Cardiac septum (tissue), 1 donor: ENCODE measurements at places on chromosomes 6 and 20. TPM values are rescaled to one million over a fixed set of nuclear protein-coding genes. Genes with fewer than 3 reads are reported as not detected.

GRCh38 chr6:103675807-103676406 lies 1183.8 kb downstream of the HACE1 start:
- no peak for DNase-seq

- no peak for DNase-seq
Observed at GRCh38 chr6:46933751-46934150, 12.0 kb upstream of the ADGRF5 start.

DNA sequence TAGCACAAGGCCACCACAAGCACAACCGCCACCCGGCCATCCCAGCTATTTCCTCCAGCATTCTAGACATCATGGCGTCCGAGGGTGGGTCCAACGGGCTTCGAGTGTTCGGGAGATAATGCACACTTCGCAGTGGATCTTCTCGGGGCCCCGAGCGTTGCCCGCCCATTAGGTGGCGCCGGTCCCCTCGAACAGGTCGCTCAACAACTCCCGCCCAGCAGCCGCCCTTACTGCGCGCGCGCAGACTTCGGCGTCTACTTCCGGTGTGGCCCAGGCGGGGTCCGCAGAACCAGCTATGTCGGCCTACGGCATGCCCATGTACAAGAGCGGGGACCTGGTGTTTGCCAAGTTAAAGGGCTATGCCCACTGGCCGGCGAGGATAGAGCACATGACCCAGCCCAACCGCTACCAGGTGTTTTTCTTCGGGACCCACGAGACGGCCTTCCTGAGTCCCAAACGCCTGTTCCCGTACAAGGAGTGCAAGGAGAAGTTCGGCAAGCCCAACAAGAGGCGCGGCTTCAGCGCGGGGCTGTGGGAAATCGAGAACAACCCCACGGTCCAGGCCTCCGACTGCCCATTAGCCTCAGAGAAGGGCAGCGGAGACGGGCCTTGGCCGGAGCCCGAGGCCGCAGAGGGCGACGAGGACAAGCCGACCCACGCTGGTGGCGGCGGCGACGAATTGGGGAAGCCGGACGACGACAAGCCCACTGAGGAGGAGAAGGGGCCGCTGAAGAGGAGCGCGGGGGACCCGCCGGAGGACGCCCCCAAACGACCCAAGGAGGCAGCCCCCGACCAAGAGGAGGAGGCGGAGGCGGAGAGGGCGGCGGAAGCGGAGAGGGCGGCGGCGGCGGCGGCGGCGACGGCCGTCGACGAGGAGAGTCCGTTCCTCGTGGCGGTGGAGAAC lies at the start of gene HDGFL1:
Gene HDGFL1, plus strand, starts transcription at position 286 of the 904 bp plus-strand sequence. Its CDS starts 10 bp downstream, at position 296.
- no peak for DNase-seq

SNAI1 gene
- total RNA-seq, result 4.3 TPM

EBF4 gene
- 4.8 TPM for total RNA-seq

RIPOR2 gene
- total RNA-seq, result 11.2 TPM

SYNGAP1 gene
- total RNA-seq, result 9.0 TPM

C20orf202 gene
- 0.13 TPM for total RNA-seq

DNA sequence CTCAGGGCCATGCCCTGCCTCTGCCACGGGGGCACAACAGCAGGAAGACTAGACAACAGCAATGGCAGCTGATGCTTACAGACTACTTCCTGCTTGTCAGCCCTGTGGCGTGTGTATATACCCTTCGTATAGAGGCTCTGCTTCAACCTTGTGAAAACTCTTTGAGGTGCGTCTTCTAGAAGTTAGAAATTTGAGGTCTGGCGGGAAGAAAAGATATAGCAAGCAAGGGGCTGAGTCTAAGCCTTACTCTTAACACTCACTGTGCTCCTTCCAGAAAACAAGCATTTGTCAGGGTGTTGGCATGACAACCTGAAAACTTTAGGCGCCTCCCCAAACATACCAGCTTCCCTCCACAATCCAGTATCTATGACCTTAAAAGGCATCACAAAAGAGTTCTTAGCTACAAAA lies 33.3 kb downstream of the JPH2 start:
- no peak for DNase-seq

DNA sequence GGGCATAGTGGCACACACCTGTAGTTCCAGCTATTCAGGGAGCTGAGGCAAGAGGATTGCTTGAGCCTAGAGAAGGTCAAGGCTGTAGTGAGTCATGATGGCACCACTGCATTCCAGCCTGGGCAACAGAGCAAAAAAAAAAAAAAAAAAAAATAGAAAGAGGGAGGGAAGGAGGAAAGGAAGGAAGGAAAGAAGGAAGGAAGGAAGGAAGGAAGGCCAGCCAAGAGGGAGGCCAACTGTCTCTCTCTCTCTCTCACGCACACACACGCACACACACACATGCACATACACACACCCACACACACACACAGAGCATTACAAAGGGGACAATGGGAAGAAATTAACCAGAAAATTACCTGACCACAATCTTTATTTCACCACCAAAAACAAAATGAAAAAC lies 50.6 kb upstream of the COL9A1 start:
- no peak for DNase-seq

TMEM217 gene
- 1.0 TPM for total RNA-seq

- no peak for DNase-seq
Observed at GRCh38 chr6:160134779-160135547, 13.3 kb downstream of the SLC22A1 start.

- DNase-seq, result no peak
Observed at GRCh38 chr20:46351357-46352058, 43.2 kb upstream of the CDH22 start.

DNA sequence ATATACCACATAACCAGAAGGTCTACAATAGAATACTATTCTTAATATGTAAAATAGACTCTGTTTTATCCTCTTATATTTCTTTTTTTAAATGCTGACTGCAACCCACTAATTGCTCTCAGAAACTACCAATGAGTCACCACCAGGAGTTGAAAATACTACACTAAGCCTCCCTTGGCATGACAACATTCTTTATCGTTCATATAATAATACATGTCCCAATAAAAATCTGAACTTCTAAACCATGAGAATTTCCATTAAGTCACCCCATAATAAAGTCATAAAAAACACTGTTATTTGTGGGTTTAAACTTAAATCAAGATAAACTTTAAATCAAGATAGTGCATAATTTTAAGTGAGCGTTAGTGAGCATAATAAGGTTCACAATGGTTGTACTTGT lies 4.2 kb downstream of the HACE1 start:
- no peak for DNase-seq

DNA sequence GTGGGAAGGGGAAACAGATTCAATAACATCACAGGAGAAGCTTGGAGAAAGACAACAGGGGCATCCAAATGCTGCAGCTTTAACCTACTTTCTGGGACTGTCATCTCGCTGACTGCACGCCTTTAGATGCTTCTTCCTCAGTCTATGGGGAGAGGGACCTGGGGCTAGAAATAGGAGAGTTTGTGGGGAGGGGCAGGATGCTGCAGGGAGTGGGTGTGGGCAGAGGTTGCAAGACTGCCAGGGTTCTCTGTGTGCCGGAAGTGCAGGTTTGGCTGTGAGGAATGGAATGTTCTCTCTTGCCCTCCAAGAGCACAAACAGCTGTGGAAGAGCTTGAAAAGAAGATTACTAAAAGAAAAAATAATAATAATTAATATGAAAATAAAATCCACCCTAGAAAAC lies 93.2 kb downstream of the FOXO3 start:
- peak; percentile 82 for DNase-seq

DNA sequence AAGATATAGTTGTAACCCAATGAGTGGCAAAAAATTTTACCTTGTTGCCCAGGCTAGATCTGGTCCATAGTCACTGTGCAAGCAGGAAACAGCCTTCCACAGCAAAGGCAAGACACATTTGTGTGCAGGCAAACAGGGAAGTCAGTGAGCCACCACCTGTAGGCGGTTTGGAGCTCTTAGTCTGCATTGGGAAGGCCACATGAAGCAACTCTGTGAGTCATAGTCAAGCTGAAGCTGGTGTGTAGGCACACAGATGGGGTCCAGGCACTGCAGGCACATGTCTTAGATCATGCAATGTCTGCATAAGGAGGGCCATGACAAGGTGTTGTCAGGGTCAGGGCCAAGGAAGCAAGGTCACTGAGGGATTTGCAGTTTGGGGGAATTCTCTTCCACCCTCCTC lies 543.2 kb upstream of the EPHA7 start:
- DNase-seq, result no peak

DNA sequence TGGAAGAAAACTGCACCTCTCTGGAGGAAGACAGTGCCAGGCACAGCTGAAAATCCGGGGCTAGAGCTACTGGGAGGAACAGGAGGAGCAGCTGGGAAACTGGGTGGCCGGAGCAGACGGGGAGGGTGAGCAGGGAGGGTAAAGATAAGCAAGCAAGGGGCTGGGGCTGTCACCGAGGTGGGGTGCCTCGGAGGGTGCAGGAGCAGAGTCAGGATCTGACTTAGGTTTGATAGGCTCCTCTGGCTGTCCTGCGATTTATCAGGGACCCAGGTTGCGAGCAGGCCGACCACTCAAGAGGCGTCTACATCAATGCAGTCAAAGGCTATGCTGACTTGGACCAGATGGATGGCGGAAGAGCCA lies 12.3 kb downstream of the TSHZ2 start:
- DNase-seq, result no peak

DNA sequence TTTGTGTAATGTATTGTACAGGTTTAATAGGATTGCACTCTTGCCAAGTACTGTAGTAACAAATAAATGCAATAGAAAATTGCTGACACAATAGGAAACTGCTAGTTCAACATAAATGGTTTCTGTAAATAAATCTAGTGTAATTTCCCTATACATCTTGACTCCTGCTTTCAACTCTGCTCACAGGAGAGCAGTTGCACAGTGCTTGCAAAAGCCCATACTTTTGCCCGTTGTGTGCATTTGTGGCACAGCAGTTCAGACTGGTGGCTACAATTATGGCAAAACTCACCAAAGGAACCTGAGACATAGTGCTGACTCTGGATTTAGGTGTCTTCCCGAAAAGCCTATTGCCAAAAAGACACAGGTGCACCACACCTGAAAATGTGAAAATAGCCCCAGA lies 953.3 kb upstream of the SLC35B3 start:
- no peak for DNase-seq

TBX18 gene
- total RNA-seq, result 4.6 TPM

- no peak for DNase-seq
Observed at GRCh38 chr20:26324177-26324576, 627.5 kb upstream of the ZNF337 start.
